ENCODE measurements at places on chromosomes 13 and 19. TPM values are rescaled to one million over a fixed set of nuclear protein-coding genes. Genes with fewer than 3 reads are reported as not detected.

- H3K4me1 ChIP-seq: no peaks in the 10 kb centered on the region
- no peak overlapping the region for H3K27ac ChIP-seq
- no peaks in the 10 kb centered on the region for H3K27me3 ChIP-seq
- no peak for DNase-seq
Measured at GRCh38 chr13:28349371-28349770, 145.6 kb downstream of the FLT1 start.

DNA sequence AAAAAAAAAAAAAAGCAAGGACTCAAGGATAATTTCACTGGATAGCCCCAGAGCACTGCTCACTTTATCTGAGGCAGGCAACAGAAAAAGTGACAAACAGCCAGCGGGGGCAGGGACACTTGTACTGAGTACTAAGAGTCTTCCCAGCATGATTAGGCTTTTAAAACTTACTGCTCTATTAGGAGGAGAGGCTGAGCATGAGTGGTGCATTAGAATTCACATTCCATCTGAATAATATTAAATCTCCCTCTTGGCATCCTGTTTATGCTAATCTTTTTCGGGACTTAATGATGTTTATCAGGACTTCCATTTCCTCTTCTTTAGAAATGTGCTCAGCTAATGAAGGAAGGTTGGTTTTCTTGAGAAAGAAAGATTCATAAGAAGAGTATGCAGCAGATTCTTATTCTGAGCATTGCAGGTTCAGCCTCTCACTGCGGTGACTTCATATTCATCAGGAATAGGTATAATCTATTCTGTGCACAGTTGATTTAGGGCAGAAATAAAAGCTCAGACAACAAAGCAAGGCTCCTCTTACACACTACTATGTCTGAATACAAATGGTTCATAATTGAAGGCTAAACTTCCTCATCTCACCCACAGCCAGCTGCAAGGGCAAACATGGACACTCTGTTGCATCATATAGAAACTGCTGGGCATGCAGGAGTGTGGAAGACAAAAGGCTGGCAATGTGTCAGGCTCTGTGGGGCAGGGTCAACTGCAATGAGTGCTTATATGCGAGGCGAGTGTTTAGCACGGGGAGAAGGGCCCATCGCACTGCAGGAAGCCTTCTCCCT, 107.0 kb downstream of the KL start:
- H3K27ac ChIP-seq: no peak overlapping the region
- no peak overlapping the region for H3K4me3 ChIP-seq
- H3K27me3 ChIP-seq: no peaks in the 10 kb centered on the region
- no peaks in the 10 kb centered on the region for H3K36me3 ChIP-seq

DNA sequence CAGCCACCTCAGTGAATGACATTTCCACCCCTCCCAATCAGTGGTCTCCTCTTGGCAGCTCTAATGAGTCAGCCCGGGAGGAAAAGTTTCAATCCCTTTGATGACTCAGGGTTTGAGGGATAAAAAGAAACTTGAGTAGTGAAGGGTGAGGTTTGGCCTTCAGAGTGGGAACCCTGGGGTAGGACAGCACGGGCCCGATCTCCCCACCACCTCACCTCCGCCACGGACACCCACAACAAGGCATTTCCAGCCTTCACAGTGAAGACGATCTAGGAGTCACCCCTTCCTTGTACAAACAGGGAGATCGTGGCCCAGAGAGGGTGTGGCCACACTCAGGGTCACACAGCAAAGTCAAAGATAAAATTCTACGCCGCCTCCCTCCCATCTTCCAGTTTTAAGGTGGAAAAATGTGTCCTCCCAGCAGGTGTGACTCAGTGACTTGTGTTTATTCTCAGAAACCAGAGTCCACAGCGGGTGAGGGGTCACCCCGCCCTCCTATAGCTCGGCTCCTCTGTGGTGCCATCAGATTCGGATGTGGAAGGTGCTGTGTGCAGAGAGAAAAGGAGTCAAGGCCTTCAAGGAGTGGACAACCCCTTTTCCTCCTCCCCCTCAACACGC, 12.3 kb downstream of the CIB3 start:
- H3K27me3 ChIP-seq: no peaks in the 10 kb centered on the region
- peaks cover 15% of the 10 kb centered on the region for H3K36me3 ChIP-seq
- peaks cover 5% of the 10 kb centered on the region for H3K4me1 ChIP-seq
- DNase-seq: no peak
- no peak overlapping the region for H3K27ac ChIP-seq

GRCh38 chr19:7883105-7883504, 5.2 kb upstream of the LRRC8E start:
- peaks cover 9% of the 10 kb centered on the region for H3K27me3 ChIP-seq
- H3K36me3 ChIP-seq: no peaks in the 10 kb centered on the region
- peaks cover 2% of the 10 kb centered on the region for H3K4me1 ChIP-seq
- H3K27ac ChIP-seq: no peak overlapping the region
- no peak overlapping the region for H3K4me3 ChIP-seq
- DNase-seq: no peak

DNA sequence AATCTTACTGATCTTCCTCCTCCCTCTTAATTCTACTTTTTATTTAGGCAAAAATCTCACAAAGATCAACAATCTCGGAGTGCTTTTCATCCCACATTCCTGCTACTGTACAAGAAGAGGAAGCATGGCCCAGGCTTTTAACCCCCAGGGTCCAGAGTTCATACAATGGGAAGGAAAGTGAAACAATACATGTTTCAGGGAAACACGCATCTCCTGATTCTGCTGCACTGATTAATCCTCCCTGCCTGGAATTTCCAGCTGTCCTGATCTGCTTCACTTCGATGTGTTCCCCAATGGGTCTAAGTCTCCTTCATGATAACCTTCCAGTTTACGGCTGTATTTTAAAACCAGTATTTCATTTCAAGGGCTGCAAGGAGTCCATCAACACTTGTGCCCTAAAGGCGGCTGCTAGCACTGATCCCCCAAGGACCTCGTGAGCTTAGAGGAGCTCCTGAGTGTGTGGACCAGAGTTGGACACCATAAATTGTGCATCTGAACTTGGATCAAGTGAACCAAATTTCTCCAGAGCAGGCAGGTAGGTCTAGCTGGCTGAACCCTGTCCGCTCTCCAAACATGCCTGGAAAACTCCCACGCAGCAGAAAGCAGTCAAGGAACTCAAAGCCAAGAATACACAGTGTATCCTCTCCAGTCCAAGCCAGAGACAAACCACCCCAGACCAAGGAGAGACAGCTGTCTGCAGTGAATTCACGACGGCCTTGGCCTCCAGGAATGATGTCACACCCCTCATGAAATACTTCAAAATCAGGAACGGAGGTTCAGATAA, 44.3 kb downstream of the COL4A1 start:
- H3K4me3 ChIP-seq: no peak overlapping the region
- no peak for DNase-seq
- no peaks in the 10 kb centered on the region for H3K36me3 ChIP-seq
- H3K27me3 ChIP-seq: peaks cover 4% of the 10 kb centered on the region
- no peak overlapping the region for H3K27ac ChIP-seq

DNA sequence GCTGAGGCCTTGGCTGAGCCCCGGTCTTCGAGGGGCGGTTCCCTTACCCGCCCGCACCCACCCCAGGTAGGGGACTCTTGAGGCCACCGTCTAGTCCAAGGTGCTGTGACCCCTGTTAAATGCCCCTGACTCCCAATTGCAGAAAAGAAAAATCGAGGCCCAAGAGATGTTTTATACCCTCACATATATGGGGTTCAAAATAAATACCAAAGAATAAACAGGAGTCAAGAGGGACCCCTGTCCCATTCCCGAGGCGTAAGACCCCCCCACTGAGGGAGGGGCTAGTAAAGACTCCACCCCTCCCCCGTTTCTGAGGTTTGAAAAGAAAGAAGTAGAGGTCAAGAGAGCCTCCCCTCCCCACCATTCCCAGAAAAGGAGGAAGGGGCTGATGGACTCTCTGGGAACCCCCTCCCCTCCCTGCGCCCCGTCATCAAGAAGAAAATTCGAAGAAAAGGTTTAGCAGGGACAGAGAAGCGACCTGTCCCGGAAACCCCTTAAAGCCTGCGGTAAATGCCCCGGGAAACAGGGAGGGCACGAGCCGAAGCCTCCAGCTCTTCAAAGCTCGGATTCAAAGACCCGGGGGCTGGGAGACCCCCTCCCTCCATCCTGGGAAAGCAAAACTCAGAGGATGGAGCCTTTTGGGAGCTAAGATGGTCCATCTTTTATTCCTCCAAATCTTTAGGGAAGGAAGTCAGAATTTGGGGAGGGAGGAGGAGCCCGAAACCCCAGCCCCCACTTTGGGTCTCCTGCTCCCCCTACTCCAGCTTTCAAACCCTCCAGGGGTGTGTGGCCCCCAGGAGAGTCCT, 755 bp upstream of the RAB3A start:
- peak; percentile 73 for DNase-seq
- peak overlapping the region; percentile 56 for H3K27ac ChIP-seq
- H3K4me3 ChIP-seq: peak overlapping the region; percentile 64

GRCh38 chr19:21604951-21605476, 99.6 kb downstream of the ZNF429 start:
- peak overlapping the region; percentile 54 for H3K27ac ChIP-seq
- peak overlapping the region; percentile 56 for H3K4me3 ChIP-seq
- no peaks in the 10 kb centered on the region for H3K36me3 ChIP-seq
- H3K27me3 ChIP-seq: no peaks in the 10 kb centered on the region
- H3K4me1 ChIP-seq: peaks cover 8% of the 10 kb centered on the region

DNA sequence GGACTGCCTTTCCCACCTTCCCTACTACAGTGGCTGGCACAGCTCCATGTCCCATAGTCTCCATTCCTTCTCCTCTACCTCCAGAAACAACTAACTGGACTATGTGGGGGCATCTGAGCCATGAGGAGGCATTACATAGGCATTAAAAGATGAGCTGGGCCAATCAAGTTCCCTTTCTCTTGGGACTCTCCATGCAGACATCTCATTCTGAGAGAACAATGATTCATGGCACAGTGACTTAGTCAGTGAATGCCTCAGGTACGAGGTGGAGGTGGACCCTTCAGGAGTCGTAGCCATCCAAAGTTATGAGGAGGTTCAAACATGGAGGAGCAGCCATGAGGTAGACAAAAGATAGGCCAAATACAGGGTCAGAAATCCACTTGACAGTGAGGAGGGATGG, 70.0 kb downstream of the GPC6 start:
- no peaks in the 10 kb centered on the region for H3K4me1 ChIP-seq
- no peaks in the 10 kb centered on the region for H3K27me3 ChIP-seq
- H3K4me3 ChIP-seq: no peak overlapping the region
- no peak overlapping the region for H3K27ac ChIP-seq
- DNase-seq: no peak
- no peaks in the 10 kb centered on the region for H3K36me3 ChIP-seq

GRCh38 chr13:106233134-106233735, 302.2 kb downstream of the EFNB2 start:
- H3K4me3 ChIP-seq: no peak overlapping the region
- no peaks in the 10 kb centered on the region for H3K27me3 ChIP-seq
- H3K27ac ChIP-seq: no peak overlapping the region

GRCh38 chr13:58542530-58542929, 911.0 kb downstream of the PCDH17 start:
- no peaks in the 10 kb centered on the region for H3K27me3 ChIP-seq
- no peaks in the 10 kb centered on the region for H3K36me3 ChIP-seq

- no peak overlapping the region for H3K4me3 ChIP-seq
- no peak for DNase-seq
- no peak overlapping the region for H3K27ac ChIP-seq
- H3K4me1 ChIP-seq: no peaks in the 10 kb centered on the region
- H3K27me3 ChIP-seq: peaks cover 4% of the 10 kb centered on the region
- no peaks in the 10 kb centered on the region for H3K36me3 ChIP-seq
Measured at GRCh38 chr19:29483641-29483920, 42.2 kb upstream of the VSTM2B start.

- H3K4me1 ChIP-seq: no peaks in the 10 kb centered on the region
- H3K36me3 ChIP-seq: no peaks in the 10 kb centered on the region
- H3K4me3 ChIP-seq: no peak overlapping the region
- no peaks in the 10 kb centered on the region for H3K27me3 ChIP-seq
- no peak overlapping the region for H3K27ac ChIP-seq
Measured at GRCh38 chr13:86945584-86945983, 725.6 kb upstream of the SLITRK5 start.

DNA sequence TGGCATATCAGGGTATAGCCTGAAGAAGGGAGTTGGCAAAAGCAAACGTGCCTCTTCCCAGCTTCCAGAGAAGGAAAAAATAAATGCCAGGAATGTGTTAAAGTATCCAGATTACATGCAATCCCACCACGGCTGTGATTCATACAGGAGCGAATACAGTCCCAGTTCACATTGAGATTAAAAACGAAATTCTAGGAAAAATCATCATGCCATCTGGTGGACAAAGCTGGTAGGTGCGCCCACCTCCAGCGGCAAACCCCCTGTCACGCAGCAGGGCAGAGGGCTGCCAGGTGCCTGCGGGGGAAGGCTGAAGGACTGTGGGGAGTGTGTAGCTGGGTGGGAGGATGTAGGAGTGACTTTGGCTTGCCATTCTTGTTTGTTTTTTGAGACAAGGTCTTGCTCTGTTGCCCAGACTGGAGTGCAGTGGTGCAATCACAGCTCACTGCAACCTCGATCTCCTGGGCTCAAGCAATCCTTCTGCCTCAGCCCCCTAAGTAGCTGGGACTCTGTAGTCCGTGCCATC, 6.4 kb upstream of the DMWD start:
- H3K36me3 ChIP-seq: no peaks in the 10 kb centered on the region
- peaks cover 7% of the 10 kb centered on the region for H3K4me1 ChIP-seq
- H3K27me3 ChIP-seq: peaks cover 33% of the 10 kb centered on the region

DNA sequence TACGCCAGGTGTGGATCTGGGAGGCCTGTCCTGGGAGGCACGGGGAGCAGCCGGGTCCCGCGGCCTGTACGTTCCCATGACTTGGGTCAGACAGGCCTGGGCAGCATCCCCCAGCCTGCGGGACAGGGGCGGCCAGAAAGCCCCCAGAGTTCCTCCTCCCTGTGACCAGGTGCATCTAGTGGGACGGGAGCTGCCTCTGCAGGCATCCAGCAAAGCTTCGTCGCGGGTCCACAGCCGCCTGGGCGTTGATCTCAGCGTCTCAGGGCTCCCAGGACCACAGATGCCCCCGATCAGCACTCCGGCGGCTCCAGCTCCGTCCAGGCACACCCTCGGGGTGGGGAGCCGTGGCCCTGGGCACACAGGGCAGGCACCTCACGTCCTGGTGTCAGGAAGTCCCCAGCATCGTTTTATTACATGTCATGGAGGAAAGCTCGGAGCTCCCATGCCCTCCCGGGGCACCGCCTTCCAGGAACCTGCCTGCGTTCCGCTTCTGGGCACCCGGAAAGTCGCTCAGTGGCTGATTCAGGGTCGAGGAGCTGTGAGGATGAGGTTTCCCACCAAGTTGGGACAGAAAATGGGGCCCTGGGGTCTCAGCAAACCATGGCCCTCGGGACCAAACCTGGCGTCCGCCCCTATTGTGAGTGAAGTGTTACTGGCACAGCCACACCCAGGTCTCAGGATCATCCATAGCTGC, 1.5 kb upstream of the GZMM start:
- no peaks in the 10 kb centered on the region for H3K27me3 ChIP-seq
- no peak overlapping the region for H3K27ac ChIP-seq
- no peak for DNase-seq
- peaks cover 27% of the 10 kb centered on the region for H3K4me1 ChIP-seq
- H3K4me3 ChIP-seq: no peak overlapping the region

- no peaks in the 10 kb centered on the region for H3K4me1 ChIP-seq
- H3K4me3 ChIP-seq: no peak overlapping the region
- H3K27ac ChIP-seq: no peak overlapping the region
- no peaks in the 10 kb centered on the region for H3K27me3 ChIP-seq
- DNase-seq: no peak
- no peaks in the 10 kb centered on the region for H3K36me3 ChIP-seq
Measured at GRCh38 chr13:99847318-99847750, 124.2 kb downstream of the ZIC5 start.

Gene GIPC3
- 1.1 TPM for total RNA-seq

Gene RFX2
- total RNA-seq: 5.5 TPM

Gene MBD3
- total RNA-seq: 35.2 TPM

Gene MAP4K1
- 185 TPM for total RNA-seq

Gene ITGBL1
- total RNA-seq: not detected

Gene PGLYRP2
- total RNA-seq: not detected

All from CD4-positive, alpha-beta T cell (primary cell).